NCI-H1105 (cell line): ENCODE measurements at places on chromosomes 11 and 22.

DNA sequence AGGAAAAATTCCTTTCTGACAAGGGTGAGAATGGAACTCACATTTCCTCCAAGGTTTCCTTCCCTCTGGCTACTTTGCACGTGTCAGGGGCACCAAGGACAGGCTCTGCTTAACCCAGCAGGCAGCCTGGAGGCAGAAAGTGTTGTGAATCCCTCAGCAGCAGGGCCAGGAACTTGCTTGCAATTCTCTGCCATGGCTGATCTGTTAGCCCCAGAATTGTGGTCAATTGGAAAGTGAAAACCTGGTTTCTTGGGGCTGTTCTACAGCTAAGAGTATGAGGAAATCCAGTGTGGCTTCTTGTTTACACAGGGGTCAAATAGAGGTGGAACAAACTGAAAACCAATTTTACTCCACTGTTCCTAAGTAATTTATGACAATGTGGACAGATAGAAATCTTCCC lies 38.3 kb upstream of the CEP295 start:
- DNase-seq, result no peak

GRCh38 chr11:24386546-24387397 lies 110.1 kb upstream of the LUZP2 start:
- DNase-seq, result peak; percentile 17

DNA sequence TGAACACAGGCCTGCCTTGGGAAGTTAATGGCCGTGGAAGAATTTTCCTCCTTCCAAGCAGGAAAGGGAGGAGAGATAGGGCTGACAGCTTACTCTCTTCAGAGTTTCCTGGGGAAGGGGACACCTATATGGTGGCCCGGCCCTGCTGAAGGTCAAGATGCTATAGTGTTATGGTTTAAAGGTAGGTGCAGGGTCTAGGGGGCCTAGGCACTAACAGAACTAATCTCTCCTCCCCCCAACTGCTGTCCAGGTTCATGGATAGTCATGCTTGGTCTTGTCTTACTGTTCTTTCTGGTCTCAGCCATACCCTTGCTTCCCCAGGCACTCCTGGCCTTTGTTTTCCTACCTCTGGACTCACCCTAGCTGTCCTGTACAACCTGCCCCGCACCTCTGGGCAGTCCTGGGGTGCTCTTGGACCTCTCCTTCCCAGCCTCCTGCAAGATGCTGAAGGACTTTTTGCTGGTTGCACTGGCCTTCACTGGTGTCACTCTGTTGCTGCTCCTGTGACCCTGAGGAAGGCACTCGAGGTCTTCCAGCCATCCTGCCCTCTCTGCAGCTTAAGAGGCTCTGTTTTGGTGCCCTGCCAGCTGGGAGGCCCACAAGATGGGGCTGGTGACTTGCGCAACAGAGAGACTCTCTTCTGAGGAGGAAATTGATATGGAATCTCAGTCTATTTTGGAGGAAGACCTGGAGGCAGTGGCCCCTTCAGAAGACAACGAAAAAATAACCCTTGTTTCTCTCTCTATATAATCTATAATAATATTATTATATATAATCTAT lies 17.9 kb downstream of the SEC14L3 start:
- no peak for DNase-seq

DNA sequence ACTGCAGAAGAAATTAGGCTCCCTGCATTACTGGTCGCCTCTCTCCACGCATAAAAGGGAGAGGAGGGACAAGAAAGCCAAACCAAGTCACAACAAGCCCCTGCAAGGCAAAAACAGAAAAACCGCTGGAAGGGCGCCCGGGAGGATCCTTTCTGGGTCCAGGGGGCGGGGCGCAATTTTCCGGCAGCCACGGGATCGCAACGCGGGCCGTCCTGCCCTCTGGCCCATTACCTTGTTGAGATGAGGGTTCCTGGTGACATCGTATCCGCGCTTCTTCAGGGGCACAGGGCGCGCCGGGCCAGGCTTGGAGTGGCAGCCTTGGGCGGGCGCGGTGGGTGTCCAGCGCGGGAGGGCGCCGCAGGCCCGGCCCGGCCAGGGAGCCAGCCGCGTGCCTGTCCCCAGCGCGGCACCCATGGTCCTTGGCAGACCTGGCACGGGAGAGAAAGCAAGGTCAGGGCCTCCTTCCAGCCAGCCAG lies 847 bp downstream of the ME3 start:
- peak; percentile 57 for DNase-seq

- no peak for DNase-seq
These were observed 34.1 kb upstream of the SMCO4 start for GRCh38 chr11:93577286-93577685.

GRCh38 chr11:68584097-68584496 lies 100.2 kb upstream of the GAL start:
- DNase-seq, result no peak

GRCh38 chr11:83571302-83571701 lies 285.1 kb upstream of the CCDC90B start:
- no peak for DNase-seq

GRCh38 chr11:58837707-58838388 lies 6.7 kb downstream of the GLYATL2 start:
- DNase-seq, result no peak

DNA sequence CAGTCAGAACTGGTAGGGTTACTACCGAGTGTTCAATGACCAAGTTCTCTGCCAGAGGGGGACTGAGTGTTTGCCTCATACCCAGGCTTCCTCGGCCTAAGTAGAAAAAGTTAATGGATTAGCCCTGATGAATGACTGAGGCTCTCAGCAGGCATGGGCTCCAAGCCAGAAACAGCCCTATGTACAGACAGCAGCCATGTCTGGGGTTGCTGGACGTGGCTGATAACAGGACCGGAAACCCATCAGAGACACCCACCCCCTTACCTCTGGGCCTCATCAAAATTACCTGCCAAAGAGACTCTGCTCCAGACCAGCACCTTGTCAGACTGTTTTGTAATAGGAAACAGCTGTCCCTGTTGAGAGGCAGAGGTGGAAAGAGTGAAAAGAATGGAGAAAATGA lies 351.4 kb downstream of the ETS1 start:
- DNase-seq, result peak; percentile 60

GRCh38 chr11:30585125-30585891 lies 845 bp downstream of the MPPED2 start:
- no peak for DNase-seq

DNA sequence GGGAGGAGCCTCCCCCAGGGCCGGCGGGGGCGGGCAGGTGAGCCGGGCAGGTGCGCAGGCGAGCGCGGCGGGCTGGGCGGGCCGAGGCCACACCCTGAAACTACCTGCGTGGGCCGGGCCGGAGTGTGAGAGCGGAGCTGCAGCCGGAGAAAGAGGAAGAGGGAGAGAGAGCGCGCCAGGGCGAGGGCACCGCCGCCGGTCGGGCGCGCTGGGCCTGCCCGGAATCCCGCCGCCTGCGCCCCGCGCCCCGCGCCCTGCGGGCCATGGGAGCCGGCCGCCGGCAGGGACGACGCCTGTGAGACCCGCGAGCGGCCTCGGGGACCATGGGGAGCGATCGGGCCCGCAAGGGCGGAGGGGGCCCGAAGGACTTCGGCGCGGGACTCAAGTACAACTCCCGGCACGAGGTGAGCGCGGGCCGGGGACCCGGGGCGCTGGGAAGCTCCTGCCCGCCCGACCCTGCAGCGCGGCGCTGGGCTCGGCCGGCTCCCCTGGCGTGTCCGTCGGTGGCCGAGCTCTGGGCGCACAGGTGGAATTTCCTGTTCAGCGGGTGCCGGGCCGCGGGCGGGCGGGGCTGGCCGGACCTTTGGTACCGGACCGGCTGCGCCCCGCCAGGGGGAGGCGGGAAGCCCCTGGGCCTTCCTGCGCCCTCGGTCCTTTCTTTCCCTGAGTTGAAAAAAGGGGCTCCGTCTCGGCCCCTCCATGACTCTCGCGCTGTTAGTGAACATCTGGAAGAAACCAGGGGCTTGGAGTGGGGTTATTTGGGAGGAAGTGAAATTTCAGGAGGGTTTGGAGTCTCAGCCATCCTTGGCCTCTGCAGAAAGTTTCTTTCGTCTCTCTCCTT lies at the start of gene ST14:
TSS of gene ST14 (plus strand) at position 126 of the 841 bp plus-strand sequence. CDS start at position 324, 198 bp downstream.
- peak; percentile 76 for DNase-seq

GRCh38 chr22:39439170-39439569 lies 17.6 kb upstream of the MGAT3 start:
- DNase-seq, result no peak

DNA sequence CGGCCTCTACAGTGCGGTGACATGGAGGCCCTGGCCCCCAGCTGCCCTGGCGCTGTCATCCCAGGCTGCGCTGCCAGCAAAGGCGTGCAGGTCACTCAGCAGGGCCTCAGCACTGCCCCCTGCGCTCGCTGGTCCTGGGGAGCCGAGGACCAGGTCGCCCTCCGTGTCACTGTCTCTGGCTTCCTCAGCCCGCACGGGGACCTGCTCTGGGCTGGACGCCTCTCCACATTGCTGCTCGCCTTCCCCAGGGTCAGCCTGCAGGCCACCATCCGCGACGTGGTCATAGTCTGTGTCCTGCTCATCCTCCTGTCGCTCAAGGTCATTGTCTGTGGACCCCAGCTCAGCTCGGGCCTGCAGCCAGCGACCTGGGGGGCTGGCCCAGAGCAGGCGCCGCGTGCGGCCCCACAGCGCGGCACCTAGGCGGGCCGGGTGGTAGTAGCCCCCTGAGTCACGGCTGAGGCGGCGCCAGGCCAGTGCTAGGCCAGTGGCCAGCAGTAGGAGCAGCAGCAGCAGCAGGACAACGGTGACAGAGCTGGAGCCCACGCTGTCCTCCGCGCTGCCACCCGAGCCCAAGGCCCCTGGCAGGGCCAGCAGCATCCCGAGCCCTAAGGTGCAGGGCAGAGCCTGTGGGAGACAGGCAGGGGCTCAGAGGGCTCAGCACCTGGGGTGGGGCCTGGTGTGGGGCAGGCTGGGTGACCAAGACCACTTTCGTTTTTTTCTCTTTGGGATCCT lies 1.6 kb downstream of the PTPRCAP start:
- no peak for DNase-seq

DNA sequence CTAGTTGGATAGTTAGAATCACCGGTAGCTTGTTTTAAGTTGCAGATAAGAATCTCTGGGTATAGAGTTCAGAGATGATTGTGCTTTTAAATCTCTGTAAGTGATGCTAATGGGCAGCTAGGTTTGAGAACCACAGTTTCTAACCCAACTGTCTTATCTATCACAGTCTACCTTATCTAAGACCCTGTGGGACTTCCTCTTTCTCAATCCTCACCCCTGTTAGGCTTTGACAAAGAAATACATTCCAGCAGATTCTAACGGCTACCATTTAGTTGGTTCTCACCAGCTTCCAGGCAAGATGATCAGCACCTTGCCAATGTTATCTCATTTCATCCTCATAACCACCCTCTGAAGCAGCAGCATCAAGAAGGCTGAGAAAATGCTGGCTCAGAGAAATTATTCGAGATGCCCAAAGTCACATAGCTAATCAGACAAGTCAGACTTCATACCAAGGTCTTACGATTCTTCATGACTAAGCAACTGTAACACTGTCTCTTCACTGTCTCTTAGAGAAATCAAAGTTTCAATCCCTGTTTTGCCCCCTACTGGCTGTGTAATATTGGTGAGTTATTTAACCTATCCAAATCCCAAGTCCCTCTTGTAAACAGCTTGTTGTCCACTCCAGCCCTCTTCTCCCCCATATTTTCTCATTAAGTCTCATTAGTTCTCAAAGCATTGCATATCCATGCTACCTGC lies 192.4 kb upstream of the API5 start:
- no peak for DNase-seq

DNA sequence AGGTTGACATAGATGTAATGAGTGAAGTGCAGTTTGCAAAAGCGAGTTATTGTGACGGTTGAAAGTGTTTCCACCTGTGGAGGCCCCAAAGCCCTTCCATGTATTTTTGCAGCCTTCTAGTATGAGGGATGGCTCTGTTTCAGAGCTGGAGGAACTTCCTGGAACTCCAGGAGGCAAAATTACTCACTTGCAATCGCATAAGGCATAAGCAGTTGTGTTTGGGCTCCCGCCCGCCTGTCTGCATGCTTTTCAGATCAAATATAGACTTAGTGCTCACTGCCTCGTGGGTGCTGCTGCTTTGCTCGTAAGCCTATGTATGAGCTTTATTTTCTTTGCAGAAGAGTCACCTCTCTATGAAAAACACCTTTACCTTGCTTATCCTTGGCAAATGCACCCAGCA lies 146.8 kb upstream of the LARGE1 start:
- DNase-seq, result no peak

DNA sequence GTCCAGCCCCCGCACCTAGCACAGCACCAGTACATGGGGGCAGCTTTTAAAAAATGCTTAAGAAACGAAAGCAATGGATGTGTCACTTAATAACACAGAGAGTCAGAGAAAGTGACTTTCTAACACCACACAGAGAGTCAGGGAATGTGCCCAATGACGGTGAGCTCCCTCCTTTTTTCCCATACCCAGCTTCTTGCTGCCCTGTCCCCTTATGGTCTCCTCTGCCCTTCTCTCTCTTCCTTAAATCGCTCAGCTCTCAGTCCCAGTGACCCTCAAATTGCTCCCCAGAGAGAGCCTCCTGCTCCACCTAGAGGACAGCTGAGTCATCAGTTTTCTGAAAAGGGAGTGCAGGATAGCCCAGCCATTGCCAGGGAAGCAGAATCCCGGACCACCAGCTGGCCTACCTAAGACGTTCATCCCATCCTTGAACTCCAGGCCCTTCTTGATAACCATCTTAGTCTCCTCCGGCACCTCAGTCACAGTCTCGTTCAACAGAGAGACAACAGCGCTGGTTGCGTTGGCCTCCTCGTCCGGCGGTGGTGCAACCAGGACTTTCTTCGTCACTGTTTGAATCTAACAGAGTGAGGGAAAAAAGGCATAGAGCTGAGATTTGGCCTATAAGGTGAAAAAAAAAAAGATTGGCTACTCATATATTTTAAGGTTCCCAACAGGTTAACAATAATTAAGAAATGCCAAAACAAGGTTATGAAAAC lies 113.5 kb downstream of the SLC1A2 start:
- DNase-seq, result peak; percentile 13

GRCh38 chr11:73252577-73253191 lies 19.5 kb upstream of the P2RY6 start:
- no peak for DNase-seq

GRCh38 chr11:67644472-67645418 lies 5.2 kb upstream of the TBX10 start:
- no peak for DNase-seq
